NCI-H524 (cell line): ENCODE measurements at places on chromosomes 11 and 22.
A peak's percentile ranks its signal among the peaks of the same experiment; 100 is the strongest.

DNA sequence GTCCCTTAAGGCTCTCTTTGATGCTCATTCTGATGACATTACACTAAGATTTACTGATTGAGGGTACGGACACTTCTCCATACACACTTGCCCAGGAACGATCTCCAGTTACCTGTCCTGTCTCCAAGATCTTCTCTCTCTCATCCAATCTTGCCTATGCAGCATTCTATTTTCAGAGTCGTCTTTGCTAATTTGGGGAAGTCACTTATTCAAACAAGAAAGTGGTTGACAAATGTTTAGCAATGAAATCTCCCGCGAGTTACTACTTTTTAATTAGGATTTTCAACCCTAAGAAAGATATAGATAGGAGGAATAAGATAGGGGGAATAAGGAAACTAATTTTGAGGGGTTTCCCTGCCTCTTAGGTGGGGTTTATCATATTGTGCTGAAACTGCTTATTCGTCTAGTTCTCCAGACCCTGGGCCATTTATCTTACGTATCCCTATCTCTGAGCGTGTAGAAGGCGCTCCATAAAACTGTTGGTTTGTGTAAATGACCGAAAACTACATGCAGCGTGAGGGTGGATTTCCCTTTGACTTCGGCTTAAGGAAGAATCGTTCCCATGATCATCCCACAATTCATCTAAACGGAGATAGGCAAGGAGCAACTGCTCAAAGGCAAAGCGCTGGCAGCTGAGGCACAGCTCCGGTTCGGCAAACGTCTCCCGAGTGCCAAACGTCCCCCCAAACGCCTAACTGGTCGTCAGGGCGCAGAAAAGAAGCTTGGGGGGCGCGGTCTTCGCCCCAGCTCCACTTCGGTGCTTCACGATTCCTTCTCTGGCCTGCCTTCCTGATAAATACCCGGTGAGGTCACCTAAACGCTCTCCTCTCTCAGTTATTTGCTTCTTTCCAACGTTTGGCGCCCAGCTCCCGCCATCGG, 804 bp downstream of the APIP start:
- peak; percentile 57 for DNase-seq

GRCh38 chr11:27700351-27701301, at the start of gene BDNF:
Gene BDNF, minus strand, starts transcription at chr11:27700455. Its CDS starts 41,891 bp downstream, at chr11:27658564.
- DNase-seq: peak; percentile 50

DNA sequence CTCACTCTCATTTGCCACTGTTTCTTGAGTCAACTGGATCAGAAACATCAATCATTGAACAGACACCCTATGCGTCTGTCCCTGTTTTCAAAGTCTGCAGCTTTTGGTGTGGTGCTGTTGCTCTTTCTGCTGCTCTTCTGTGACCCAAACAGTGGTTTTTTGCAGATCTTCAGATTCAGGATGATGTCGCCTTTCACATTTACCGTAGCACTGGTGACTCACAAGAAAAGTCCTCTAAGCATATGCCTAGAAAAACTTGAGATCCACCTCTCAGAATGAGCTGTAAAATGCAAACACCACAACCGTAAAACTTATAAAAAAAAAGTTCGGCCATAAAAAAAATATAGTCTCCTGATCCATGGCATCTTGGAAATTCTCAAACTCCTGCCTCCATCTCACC, 400.4 kb downstream of the NTM start:
- no peak for DNase-seq

DNA sequence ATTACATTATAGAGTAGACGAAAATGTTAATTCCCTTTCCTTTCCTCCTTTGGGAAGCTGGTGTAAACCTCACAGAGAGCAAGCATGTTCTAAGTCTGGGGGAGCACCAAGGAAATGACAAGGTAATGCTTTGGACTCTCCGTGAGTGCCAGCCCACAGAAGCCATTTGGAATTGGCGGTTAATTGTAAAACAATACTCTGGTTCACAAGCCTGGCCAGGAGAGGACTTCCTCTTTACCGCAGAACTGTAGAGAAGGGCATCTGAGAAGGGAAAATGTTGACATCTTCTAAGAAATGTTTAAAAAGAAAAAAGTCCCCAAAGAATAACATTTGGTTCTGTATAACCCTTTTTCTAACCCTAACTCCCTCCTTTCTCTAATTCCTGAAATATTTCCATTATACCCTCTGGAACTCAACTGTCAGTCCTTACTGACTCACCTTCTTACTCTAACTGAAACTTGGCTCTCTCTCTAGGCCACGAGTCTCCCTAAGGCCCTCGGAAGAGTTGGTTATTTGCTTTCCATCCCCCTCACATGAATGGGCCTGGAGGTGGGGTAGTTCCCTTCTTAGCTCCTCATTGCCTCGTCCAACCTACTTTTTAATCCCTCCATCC, 379.8 kb downstream of the SOX6 start:
- no peak for DNase-seq

GRCh38 chr22:42177891-42178336, 47.3 kb upstream of the CYP2D6 start:
- no peak for DNase-seq

DNA sequence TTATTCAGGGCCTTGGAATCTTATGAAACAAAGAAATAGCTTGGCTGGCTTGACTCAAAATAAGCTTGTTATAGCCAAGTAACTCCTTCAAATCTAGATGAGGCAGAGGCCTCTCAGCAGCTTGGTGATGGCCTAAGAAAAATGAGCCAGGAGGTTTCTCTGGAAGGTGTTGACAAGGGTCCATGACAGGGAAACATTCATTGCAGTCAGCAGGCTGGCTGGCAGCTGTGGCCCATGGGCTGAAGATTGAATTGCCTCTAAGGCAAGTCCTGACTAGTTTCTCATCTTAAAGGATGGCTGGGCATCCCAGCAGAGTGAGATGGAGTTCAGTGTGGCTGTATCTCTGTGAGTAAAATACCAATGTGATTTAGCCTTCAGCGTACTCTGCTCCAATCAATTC, 441.0 kb downstream of the NELL1 start:
- DNase-seq: peak; percentile 8

DNA sequence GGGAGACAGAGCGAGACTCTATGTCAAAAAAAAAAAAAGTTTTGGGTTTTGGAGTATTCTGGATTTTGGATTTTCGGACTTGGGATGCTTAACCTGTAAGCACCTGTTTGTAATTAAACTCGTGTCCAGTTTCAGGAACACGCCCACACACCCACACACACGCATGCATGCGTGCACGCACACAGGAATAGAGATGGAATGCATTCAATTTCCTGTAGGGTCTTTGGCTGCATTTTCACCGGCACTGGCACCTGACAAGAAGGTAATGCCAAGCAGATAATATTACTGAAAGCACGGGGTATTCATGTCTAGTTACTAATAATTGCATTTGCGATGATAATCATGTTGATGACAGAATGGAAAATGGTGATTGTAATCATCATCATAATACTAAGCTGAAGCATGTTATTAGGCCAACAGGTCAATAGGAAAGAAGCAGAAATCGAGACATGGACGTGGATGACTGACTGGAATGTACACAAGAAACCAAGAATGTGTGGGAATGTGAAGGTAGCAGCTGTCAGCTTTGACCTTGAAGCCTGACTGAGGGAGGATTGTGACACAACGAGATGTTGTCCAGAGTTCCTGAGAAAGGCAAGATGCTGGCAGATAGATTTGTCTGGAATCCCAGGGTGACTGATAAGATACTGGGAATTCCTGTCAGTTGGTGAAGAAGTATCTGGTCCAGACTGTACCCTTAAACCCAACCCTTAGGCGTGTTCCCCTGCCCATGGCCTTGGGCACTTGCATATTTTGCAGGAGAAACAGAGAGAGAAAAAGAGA, 108.6 kb downstream of the SYN3 start:
- DNase-seq: no peak

DNA sequence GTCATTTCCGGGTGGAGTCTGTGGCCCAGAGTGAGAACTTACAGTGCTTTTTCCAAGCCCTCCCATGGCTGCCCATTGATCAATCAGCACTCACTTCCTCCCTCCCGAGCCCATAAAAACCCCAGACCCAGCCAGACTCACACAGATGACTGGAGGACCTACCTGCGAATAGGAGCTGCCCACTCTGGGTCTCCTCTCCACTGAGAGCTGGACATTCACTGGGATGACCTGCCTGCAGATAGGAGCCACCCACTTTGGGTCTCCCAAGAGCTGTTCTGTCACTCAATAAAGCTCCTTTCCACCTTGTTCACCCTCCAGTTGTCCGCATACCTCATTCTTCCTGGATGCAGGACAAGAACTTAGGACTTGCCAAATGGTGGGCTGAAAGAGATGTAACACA, 56.0 kb upstream of the B3GNT6 start:
- no peak for DNase-seq

DNA sequence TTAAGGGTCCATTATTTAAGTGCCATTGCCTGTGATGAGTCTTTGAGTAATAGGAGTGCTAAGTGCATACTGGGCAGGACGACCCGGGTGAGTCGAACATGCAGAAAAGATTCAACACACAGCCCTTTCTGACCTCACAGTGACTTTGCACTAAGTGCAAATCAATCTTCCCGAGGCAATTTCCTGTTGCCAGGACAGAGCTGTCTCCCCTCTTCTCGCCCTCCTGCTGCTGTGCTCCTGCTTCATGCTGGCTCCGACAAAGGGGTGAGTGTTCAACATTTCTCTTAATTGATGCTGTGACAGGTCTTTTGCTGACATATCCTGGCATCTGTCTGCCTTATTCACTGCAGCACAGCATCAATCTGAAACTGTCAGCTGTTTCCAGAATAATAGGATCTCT, 42.0 kb downstream of the MCHR1 start:
- peak; percentile 59 for DNase-seq

GRCh38 chr22:37782340-37783168, 25.2 kb upstream of the GCAT start:
- no peak for DNase-seq

GRCh38 chr11:35063488-35063931, 75.5 kb upstream of the CD44 start:
- DNase-seq: no peak

GRCh38 chr22:32465661-32466060, 1.4 kb upstream of the BPIFC start:
- no peak for DNase-seq

GRCh38 chr11:114820621-114821020, 142.3 kb downstream of the NXPE2 start:
- peak; percentile 82 for DNase-seq

DNA sequence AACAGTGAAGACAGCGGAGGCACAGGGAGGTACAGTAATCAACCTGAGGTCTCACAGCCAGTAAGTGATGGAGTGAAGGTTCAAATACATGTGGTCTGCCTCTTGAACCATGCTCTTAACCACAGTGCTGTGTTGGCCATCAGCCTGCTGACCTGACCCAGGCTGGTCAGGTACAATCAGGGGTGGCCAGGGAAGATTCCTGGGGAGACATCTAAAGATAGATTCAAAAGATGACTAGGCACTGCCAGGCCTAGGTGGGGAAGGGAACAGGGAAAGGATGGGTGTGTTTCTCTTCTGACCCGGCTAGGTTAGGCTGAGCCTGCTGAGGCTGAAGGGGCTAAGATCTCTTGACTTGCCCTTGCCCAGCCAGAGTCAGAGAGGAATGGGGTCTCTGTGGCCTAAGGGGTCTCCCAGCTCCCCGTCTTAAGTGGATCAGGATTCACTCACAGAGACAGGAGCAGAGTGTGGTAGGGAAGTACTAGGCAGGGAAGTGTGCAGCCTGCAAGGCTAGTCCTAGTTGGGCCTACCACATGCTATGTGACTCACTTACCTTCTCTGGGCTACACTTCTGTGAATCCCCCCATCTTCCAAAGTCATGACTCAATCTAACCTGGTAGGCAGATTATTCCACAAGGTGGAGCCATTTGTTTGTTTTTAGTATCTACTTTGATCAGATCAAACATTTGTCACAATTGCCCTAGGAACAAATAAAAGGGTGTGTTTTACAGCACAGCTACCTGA, 10.4 kb upstream of the SREBF2 start:
- DNase-seq: peak; percentile 77

DNA sequence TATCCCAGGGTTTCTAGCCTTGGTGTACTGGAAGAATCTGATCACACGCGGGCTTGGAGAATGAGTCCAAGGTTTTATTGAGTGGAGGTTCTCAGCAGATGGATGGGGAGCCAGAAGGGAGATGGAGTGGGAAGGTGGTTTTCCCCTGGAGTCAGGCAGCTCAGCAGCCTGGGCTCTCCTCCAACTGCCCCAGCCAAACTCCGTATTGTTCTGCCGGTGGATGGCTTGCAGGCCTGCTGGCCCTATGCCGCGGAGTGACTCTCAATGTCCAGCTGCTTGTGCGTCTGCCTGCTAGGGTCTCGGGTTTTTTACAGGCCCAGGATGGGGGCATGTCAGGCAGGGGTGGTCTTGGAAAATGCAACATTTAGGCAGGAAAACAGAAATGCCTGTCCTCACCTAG, 162.4 kb upstream of the LMO1 start:
- DNase-seq: no peak

GRCh38 chr22:22906907-22907550, 19.4 kb downstream of the IGLL5 start:
- no peak for DNase-seq

GRCh38 chr11:109026891-109027489, 362.1 kb downstream of the DDX10 start:
- no peak for DNase-seq

DNA sequence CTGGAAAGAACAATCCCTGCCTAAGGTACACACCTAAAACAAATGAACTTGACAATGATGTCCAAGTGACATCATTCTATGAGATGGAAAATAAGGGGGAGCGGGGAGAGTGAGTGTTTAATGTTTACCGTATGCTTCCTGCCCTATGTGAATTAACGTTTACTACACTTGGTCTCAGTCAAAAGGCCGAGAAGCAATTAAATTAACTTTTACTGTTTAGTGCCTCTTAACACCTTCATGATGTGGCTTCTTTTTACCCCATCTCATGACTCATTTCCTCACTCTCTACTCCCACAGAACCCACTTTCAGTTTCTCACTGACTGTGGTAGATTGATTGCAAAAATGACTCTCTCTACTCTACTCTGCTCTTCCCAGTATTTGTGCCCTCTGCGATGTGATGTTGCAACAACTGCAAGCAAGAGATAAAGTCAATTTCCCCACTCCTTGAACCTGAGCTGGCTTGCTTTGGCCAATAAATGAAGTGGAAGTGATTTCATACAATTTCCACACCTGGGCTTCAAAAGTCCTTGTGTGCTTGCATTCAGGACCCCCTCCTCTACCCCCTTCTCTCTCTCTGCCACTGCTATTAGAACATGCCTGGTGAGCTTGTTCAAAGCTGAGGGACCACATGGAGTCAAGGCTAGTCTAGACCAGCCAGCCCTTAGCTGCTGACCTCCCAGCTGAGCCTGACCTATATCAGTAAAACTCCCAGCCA, 11.6 kb upstream of the ALKBH3 start:
- no peak for DNase-seq

- no peak for DNase-seq
Observed at GRCh38 chr11:117022526-117022925, 75.7 kb downstream of the SIK3 start.

GRCh38 chr11:118746988-118747585, 43.9 kb downstream of the DDX6 start:
- no peak for DNase-seq

DNA sequence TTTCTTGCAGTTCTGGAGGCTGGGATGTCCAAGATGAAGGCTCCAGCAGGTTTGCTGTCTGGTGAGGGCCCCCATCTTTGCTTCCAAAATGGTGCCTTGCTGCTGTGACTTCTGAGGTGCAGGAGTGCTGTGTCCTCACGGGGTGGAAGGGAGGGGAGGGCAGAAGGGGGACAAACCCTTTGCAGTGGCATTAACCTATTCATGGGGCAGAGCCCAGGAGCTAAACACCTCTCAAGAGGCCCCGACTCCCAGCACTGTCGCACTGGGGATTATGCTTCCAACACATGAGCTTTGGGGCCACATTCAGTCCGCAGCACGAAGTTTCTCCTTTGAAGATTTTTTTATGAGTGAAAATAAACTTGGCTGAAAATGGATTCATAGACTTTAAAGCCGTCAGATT, 25.5 kb upstream of the OSBPL5 start:
- peak; percentile 11 for DNase-seq
